Mammary epithelial cell (primary cell): ENCODE measurements at places on chromosomes 7 and 10. TPM values are rescaled to one million over a fixed set of nuclear protein-coding genes. Genes with fewer than 3 reads are reported as not detected.

DNA sequence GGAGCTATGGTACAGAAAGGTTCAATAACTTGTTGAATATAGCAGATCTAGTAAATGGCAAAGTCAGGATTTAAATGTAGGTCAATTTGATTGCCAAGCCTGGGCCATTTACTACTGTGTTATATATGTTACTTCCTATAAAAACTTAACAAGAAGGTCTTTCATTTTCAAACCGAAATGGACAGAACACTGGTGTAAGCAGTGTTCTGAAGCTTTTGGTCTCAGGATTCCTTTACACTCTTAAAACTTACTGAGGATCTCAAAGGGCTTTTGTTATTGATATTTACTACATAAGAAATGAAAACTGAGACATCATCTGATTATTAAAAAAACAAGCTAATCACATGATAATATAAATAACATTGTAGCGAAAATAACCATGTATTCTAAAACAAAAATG lies 114.7 kb downstream of the PTEN start:
- no peak for DNase-seq

GRCh38 chr10:102240467-102241031 lies 763 bp downstream of the PITX3 start:
- no peak for DNase-seq

DNA sequence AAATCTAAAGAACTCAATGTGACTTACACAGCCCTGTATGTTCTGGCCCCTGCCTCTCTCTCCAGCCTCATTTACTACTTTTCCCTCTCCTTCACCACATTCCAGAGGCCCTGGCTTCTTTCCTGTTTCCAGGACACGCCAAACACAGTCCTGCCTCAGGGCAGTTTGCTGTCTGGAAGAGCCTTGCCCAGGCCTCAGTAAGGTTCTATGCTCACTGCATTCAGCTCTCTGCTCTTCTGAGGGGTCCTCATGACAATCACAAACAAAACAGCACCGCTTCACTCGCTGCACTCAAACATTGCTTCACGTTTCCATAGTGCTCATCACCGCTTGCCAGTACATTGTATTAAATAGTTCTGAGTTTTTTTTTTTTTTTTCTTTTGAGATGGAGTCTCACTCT lies 35.1 kb upstream of the GARS1 start:
- no peak for DNase-seq

DNA sequence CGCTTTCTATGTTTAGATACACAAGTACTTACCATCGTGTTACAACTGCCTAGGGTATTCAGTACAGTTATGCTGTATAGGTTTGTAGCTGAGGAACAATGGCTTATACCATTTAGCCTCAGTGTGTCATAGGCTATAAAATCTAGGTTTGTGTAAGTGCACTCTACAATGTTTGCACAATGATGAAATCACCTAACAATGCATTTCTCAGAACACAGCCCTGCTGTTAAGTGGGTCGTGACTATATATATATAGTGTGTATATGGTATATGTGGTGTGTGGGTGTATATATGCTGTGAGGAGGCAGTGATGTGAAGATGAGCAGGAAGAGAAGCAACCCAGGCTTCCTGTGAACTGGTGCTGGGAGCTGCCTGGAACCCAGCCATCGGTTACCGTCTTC lies 65.6 kb upstream of the MKI67 start:
- no peak for DNase-seq

- DNase-seq, result no peak
Measured at GRCh38 chr10:96473866-96474265, 39.9 kb downstream of the TLL2 start.

GRCh38 chr7:116929021-116929420 lies 24.3 kb upstream of the ST7 start:
- DNase-seq, result no peak

DNA sequence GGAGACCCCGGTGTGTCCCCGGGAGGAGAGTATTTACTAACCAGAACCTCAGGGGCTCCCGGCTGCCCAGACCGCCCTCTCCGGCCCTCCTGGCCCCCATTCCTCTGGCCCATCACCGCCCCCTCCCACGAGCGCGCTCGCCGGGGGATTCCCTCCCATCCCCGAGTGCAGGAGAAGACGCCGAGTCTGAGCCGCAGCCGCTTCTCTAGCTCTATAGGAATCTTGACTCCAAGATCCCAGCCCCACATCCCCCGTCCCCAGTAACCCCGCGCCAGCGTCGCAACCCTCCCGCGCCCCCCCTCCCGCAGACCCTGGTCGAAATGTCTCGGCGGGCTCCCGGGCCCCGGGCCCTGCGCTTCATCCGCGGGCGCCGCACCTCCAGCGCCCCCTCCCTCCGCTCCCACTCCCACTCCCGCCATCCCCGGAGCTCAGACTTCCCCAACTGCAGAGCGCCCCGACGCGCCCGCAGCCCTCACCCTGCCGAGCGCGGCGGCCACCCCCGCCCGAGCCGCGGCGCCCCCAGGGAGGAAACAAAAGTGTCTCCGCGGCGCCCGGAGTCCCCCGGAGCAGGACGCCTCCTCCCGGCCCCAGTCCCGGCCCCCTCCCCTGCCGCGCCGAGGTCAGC lies 541 bp downstream of the ELMO1 start:
- no peak for DNase-seq

GRCh38 chr10:2927958-2928840 lies 139.1 kb upstream of the PFKP start:
- peak; percentile 32 for DNase-seq

GRCh38 chr7:94972296-94972695 lies 64.9 kb downstream of the PPP1R9A start:
- DNase-seq, result no peak

DNA sequence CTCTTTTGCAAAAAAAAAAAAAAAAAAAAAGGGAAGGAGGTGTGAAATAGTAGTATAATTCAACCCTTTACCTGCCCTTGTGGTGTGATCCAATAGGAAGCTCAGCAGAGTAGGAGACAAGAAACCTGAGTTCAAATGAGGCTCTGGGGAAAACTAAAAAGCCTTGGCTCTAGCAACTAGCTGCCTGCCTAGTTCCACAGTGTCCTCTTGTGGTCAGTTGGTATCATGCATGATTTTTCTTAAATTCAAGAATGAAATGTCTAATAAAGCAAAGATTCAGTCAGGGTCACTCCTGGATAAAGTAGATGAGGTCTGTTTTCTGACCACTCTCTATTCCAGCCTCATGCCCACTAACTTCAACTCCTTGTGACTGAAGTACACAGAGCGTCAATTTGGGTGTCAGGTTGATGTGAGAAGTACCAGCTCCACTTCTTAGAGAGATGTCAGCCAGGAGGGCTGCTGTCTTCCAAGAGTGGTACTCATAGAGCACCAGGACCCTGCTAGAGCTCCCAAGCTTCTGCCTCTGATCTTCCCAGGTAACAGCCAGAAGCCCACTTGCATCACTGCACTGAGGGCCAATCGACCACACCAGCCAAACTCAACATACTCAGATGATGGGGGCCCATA lies 10.5 kb downstream of the LSM5 start:
- DNase-seq, result peak; percentile 29

- no peak for DNase-seq
Measured at GRCh38 chr10:16788778-16789177, 28.4 kb downstream of the RSU1 start.

GRCh38 chr10:116487522-116488430 lies 58.0 kb upstream of the PNLIP start:
- no peak for DNase-seq

GRCh38 chr10:78985973-78986818 lies 82.6 kb upstream of the ZMIZ1 start:
- no peak for DNase-seq

DNA sequence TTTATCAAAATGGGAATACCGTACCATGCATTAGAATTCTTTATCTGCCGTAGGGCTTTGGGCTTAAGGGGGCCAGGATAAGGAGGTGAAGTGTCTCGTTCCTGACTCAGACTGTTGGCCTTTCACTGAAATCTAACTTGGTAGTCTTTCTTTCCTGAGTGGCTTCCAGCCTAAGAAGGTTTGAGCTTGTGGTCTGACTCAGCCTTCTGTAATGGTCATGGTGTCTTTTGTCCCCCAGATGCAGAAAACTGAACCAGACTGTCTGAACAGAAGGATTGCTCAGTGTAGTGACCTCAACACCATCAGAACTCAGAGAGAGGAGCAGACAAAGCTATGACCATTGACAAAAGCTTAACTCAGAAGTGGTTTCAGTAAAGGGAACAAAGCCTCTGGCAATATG lies 39.5 kb downstream of the WNT2 start:
- peak; percentile 52 for DNase-seq

DNA sequence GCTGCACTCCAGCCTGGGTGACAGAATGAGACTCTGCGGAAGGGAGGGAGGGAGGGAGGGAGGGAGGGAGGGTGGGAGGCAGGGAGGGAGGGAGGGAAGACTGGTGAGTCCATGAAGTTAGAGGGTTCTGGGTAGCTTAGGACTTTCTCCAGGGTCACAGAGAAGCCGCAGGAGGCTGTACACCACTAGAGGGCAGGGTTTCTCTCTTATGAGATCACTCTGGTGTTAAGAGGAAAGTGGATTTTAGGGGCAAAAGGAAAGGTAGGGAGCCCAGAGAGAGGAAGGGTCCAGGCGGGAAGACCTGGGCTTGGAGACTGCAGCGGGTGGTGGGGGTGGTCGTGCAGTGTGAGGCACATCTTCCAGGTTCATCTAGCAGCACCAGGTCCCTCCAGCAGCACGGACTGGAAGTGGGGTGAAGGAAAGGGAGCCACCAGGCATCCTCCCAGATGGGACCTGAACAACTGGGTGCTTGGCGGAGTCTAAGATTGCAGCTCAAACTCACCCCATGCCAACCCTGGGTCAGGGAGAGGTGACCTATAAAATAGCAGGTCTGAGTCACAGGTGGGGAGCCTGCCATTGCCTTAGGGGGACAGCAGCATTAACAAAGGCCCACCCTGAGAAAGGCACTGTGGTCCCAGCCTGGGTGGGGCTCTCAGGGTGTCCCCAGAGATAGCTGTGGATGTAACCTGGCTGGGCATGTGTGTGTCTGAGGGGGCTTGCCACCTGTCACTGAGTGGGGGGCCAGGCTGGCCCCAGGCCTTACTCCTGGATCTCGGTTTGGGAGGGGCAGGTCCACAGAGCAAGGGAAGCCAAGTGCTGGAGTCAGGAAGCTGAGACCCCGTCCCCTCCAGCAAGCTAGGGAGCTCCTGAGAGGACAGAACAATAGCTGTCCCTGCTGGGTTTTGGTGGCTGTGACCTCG lies 48.5 kb upstream of the SLC29A3 start:
- DNase-seq, result peak; percentile 31

DNA sequence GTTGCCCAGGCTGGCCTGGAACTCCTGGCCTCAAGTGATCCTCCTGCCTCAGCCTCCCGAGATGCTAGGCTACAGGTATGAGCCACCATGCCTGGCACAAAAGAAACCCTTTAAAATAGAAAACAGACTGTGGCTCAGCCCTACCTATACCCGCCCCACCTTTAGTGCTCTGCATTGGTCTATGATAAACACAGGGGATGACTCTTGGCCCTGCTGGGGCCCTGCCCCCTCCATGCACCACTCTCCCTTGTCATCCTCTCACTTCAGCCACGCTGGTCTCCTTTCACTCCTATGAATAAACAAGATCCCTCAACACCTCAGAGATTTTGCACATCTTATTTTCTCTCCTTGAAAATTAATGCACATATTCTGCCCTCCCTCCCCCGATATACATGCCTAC lies 251.4 kb upstream of the KLF14 start:
- no peak for DNase-seq

- DNase-seq, result no peak
Measured at GRCh38 chr10:77890097-77890496, 36.5 kb downstream of the DLG5 start.

DNA sequence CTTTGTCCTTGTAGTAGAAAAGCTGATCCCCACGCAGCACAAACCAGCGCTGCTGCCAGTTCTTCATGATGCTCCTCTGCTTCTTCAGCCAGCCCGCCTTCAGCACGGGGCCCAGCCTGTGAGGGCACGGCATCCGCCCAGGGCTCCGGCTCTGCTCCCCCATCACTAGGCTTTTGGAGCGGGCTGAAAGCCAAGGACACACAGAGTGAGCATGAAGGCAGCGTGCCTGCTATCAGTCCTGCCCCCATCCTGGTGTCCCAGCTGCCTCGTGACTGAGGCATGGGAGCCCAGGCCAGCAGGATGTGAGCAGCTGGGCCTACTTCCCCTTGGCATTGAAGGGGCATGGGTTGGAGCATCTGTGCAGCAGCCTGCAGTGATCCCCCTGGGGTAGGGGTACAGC lies 21.9 kb downstream of the ARHGAP22 start:
- DNase-seq, result no peak

DNA sequence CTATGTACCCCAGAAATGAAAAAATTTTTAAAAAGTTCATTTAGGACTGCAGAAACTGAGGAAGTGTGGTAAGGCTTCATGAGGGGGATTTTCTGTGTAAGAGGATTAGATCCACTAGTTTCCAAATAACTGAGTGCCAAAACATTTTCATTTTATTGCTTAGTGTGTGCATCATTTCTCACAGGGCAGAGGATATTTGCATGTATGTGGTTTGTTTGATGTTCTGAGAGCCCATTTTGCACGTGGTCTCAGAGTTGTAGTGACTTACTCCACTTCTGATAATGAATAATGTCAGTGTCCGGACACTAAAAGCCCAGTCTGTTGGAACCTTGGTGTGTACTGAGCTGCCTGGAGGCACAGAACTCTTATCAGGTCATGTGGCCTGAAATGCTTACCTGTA lies 299.9 kb downstream of the AUTS2 start:
- no peak for DNase-seq

MYO3A gene
- not detected in 2 replicates for total RNA-seq

NEURL1 gene
- 0.50 TPM for total RNA-seq

CPXM2 gene
- total RNA-seq, result 0.83 TPM

TMEM270 gene
- not detected in 2 replicates for total RNA-seq

OPALIN gene
- total RNA-seq, result not detected in 2 replicates

AKR1C3 gene
- 50.7 TPM for total RNA-seq

RNF32 gene
- total RNA-seq, result 0.96 and 2.1 TPM in 2 replicates
